ENCODE measurements at places on chromosomes 16 and 17.

DNA sequence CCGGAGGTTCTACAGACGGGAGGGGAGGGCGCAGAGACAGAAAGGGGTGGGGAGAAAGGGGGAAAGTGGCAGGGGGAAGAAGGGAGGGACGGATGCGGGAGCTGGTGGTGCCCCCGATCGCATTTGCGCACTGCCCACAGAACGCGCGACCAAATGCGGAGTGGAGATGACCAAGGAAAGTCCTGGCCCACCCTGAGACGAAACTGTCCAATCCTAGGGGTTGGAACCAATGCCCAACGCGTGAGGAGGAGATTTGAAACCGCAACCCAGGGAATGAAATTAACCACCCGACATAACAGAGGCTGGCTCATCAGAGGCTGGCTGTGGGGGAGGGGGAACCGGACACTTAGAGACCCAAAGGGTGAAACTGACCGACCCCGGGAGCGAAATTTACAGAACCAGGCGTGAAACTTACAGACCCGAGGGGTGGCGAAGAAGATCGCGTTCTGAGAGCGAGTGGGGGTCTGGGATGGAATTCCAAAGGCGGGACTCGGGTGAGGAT is 1.4 kb downstream of the HES7 start:
- DNase-seq, result no peak

GRCh38 chr16:75121949-75122568 is 5.5 kb upstream of the LDHD start:
- DNase-seq, result no peak

DNA sequence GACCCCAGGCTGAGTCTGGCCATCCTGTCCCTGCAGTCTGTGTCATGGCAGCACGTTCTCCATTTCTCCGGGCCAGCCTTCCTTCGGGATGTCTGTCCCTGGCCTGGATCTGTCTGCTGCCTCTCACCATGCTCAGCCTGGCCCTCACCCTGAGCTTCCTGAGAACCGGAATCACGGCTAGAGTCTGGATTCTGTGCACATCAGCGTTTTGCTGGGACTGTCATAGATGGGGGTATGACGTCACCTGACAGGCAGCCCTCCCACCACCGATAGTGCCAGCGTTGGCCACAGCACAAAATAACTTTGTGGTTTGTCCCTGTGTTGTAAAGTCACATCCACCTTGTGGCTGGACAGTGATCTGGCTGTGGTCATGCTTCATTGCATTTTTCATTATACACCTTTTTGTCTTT is 59.2 kb downstream of the B9D1 start:
- DNase-seq, result no peak

DNA sequence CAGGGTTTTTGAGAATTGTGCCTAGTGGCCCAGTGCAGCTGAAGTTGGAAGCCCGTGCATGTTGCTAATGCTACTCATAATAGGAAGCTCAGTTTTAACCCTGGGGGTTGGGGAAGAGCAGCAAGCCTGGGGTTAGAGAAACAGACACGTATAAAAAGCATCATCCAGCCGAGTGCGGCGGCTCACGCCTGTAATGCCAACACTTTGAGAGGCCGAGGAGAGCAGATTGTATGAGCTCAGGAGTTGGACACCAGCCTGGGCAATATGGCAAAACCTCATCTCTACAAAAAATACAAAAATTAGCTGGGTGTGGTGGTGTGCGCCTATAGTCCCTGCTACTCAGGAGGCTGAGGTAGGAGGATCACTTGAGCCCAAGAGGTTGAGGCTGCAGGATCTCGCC is 2.3 kb upstream of the CLUH start:
- DNase-seq, result no peak

GRCh38 chr17:77935121-77935571 is 23.4 kb upstream of the TNRC6C start:
- no peak for DNase-seq

GRCh38 chr17:5523249-5523648 is 36.9 kb downstream of the MIS12 start:
- no peak for DNase-seq

- DNase-seq, result no peak
Observed at GRCh38 chr17:1005361-1005946, 8.5 kb downstream of the TIMM22 start.

DNA sequence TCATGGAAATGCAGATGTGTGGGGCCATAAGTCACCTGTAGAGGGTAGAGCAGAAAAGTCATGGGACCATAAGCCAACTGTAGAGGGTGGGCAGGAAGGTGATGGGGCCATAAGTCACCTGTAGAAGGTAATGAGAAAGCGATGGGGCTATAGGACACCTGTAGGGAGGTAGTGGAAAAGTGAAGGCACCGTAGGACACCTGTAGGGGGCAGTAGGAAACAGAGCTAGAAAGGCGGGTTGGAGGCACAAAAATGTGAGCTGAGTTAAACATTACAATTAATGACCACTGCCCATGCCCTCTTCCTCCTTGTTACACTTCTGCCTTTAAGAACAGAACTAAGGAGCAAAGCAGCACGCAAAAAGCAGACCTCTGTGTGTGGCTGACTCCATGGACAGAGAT is 150.1 kb downstream of the SHISA6 start:
- DNase-seq, result no peak

DNA sequence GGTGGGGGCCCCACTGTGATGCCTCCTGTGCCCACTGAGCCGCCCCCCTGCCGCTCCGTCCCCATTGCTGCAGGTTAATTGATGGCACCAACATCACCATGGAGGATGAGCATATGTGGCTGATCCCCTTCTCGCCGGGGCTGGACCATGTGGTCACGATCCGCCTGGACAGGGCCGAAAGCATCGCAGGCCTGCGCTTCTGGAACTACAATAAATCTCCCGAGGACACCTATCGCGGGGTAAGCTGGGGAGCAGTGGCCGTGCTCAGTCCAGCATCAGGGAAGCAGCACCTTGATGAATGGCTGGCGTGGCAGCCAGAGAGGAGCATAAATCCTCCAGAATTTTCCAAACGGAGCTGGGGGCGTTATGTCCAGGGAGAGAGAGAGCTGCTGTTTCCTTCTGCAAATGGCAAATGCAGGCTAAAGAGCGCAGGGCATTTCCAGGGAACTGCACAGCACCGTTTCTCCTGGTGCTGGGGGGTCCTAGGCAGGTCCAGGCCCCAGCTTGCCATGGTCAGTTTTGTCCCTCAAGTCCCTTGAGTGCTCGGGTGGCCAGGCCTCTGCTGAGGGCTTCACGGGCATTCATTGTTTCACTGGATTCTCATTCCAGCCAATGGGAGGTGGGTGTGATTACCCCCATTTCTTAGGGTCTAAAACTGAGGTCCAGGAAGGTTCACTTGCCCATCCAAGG is 216.4 kb downstream of the KATNIP start:
- no peak for DNase-seq

GRCh38 chr17:5120036-5120435 is 4.2 kb downstream of the USP6 start:
- no peak for DNase-seq

- DNase-seq, result no peak
Observed at GRCh38 chr16:4385066-4385788, 13.6 kb downstream of the VASN start.

DNA sequence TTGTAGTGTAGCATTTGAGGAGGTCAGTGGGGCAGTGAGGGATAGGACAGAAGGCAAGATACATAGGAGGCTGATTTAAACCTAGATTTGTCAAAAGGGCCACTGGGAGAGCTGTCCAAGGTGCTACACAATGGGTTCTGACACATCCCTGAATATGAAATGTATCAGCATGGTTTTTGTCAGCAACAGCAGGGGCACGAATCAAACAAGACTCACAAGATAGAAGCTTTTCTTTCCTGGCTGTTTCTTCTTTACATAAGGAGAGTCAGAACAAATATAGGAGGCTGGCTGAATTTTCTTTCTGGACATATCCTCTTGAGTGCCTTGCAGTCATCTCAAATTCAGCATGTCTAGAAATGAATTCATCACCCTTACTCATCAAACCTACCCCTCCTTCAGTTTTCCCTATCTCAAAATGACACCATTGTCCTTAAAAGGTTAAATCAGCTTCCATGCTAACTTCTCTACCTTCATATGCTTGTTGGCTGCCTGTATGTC is 130.5 kb downstream of the NPIPB5 start:
- DNase-seq, result peak; percentile 80

GRCh38 chr17:50055055-50055425 is 870 bp upstream of the ITGA3 start:
- no peak for DNase-seq

GRCh38 chr17:36463916-36464764 is 22.3 kb upstream of the ZNHIT3 start:
- no peak for DNase-seq

DNA sequence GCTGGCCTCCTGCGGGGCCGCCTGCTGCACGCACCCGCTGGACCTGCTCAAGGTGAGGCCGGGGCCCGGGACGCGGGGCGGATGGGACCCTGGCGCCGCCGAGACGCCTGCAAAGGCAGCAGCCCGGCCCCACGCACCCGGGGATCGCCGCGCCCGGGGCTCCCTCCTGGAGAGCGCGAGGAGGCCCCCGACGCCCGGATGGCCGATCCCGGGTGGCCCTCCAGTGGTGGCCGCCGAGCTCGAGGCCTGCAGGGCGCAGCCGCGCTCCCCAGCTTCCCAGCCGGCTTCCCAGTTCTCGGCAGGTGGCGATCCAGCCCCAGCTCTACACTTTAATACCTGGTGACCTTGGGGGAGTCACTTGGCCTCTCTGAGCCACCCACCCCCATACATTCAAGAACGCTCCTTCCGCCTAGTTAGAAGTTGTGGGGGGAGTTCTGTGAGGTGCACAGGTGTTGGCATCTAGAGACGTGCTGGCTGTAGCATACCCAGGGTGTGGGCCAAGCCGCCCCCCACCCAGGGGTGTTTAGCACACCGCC is 452 bp downstream of the SLC25A10 start:
- no peak for DNase-seq

DNA sequence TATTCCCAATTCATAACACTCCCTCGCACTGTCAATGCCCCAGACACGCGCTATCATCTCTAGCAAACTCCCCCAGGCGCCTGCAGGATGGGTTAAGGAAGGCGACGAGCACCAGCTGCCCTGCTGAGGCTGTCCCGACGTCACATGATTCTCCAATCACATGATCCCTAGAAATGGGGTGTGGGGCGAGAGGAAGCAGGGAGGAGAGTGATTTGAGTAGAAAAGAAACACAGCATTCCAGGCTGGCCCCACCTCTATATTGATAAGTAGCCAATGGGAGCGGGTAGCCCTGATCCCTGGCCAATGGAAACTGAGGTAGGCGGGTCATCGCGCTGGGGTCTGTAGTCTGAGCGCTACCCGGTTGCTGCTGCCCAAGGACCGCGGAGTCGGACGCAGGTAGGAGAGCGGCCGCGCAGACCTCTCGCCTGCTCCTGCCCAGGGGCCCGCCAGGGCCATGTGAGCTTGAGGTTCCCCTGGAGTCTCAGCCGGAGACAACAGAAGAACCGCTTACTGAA is at the start of gene GRN:
GRN (plus strand) TSS at position 364 of the 515 bp plus-strand sequence. CDS start 3,863 bp downstream, outside the sequence.
- DNase-seq, result peak; percentile 97

- no peak for DNase-seq
Observed at GRCh38 chr16:12450387-12450786, 353.3 kb downstream of the CPPED1 start.

DNA sequence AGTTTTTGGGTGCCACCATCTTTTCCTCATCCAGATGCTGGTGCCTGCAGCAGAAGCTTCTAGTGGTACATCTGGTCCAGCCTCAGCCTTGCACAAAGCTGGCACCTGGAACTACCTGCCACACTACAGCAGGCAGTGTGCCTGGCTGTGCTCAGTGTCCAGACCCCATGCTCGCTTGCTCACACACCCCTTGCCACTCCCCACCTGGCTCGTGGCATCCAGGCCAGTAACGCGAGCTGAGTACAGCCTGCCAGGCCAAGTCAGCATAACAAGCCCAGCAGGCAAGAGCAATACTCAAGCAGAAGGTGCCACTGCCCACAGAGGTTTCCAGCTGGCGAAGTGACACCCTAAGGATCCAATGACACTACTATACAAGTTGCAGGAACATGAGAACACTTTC is 29.7 kb upstream of the KIF2B start:
- DNase-seq, result no peak

- no peak for DNase-seq
Observed at GRCh38 chr17:68533887-68534694, 21.9 kb downstream of the PRKAR1A start.

DNA sequence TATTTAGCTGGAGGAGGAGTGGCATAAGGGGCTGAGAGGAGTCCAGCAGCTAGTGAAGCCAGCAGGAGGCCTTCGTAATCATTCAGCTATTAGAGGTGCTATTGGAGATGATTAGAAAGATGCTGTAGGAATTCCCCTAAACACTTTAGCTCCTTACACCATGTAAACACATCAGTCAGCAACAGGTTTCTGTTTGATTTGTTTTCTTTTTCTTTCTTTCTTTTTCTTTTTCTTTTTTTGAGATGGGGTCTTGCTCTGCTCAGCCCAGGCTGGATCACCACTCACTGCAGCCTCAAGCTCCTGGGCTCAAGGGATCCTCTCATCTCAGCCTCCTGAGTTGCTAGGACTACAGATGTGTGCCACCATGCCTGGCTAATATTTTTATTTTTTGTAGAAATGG is 10.6 kb upstream of the SEPHS2 start:
- DNase-seq, result no peak

DNA sequence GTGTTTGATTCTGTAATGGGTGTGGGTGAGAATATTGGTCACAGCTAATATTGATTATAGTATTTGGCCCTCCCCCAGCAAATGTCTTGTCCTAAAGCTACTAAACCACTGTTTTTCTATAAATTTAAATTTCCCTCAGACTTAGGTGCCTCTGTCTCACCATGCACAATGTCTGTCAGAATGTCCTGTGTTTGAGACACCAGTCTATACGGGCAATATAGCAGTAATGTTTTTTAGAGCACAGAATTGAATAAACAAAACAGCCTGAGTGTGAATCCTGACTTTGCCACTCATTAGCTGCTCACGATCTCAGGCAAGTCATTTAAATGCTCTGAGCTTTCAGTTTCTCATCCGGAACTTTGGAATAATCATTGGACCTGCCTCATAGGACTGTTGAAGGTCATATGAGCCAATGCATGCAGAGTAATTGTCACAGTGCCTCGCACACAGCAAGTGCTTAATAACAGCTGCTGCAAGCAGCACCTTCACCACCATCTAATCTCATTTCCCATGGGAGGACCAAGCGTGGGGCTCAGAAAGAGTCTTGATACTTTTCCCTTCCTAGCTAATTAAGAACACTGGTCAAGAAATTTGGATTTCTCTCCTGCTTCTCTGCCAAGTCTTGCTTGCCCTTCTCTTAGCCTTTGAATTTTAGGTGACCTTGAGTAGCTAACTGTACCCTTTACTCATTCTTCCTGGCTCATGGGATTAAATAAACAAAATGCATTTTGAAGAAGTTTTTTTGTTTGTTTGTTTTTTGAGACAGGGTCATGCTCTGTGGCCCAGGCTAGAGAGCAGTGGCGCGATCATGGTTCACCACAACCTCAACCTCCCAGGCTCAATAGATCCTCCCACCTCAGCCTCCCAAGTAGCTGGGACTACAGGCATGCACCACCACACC is 9.8 kb downstream of the HLF start:
- no peak for DNase-seq

All from osteocyte (in vitro differentiated cells).